ENCODE measurements at places on chromosomes 7 and 10.
A peak's percentile ranks its signal among the peaks of the same experiment; 100 is the strongest.

DNA sequence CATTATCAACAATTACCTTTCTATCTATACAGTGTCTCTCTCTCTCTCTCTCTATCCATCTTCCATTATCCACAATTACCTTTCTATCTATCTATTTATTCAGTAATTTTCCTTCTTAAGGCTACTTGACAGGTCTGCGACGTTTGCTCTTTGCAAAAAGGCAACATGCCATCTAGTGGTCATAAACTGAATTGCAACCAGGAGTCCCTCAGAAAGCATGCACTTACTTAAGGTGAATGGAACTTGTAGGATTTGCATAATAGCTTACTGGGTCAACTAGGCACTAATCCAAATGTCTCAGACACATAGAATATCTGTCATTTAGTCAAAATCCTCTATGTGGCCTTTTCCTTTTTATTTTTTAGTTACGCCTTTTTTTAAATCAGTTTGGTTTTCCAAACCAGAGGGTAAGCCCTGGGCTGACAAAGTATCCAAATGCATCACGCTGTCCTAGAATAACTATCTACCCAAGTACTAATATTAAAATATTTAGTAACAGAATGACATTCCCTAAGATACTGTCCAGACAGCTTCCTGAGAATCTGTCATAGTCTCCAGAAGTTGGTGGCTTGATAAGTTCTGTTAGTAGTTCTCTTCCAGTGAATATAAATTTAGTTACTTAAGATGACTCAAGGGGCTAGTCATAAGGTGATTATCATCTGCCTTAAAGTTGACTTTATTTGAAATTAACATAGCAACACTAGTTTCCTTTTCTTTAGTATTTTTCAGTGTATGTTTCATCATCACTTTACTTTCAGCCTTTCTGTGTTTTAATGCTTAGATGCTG lies 208.3 kb downstream of the PPP1R3A start:
- peak; percentile 82 for DNase-seq

DNA sequence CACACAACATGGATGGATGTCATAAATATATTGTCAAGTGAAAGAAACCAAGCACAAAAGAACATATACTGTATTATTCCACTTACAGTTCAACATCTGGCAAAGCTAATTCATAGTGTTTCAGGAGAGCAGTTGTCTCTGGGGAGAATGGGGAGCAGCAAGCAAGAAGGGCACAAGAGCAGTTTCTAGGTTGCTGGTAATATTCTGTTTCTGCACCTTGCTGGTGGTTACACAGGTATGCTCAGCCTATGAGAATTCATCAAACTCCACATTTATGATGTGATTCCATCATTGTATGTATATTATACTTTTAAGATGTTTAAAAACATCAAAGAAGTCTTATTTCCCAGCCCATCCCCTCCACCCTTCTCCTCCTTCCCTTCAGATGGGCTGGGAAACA lies 18.1 kb upstream of the PALS2 start:
- DNase-seq = no peak

DNA sequence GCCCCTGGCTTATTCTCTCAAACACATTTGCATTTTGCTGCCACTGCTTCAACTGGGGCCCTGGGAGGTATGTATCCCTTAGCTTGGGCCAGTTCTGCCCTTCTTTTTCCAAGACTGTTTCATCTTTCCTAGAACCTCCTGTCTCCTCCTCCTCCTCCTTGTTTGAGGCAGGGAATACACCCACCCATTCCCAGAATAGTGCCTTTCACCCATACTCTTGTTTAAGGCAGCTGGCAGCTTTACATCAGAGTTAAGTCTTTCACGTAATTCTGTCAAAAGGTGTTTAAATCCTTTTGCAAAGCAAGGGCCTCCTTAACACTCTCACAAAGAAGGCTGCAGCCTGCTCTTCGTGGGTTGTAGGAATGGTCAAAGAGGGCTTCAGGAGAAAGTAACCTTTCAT lies 150.9 kb upstream of the AGK start:
- no peak for DNase-seq

DNA sequence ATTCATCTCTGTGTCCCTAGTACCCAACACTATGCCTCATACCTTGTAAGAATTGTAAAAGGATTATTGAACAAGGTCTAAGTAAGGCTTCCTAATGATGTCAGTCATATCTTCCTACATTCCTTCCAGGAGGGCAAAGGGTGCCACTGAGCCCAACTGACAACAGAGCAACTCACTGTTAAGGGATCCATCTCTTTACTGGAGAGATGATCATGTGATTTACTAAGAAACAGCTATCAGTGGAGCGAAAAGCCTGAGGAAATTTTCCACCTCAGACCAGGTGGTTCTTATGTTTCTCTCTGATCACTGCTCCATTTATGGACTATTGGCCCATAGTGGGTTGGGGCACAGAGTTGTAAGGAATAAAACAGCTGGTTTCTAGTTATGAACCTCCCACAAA lies 38.9 kb upstream of the CNNM1 start:
- DNase-seq = no peak

DNA sequence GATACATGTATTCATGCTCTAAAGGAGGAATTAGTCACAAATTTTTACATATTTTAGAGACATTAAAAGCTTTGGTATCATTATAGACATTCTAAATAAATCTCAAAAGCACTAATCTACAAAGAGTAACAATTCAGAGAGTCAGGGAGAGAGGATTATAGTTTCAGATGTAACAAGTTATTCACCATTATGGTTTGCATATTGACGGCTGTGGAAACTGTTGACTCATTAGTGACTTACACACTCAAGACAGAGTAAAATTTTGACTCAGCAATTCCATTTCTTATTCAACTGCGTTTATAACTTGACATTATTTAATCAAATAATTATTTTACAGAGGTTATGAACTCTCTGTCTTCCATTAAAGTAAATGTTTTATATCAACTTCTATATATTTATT lies 95.4 kb upstream of the SEMA3C start:
- DNase-seq = no peak

DNA sequence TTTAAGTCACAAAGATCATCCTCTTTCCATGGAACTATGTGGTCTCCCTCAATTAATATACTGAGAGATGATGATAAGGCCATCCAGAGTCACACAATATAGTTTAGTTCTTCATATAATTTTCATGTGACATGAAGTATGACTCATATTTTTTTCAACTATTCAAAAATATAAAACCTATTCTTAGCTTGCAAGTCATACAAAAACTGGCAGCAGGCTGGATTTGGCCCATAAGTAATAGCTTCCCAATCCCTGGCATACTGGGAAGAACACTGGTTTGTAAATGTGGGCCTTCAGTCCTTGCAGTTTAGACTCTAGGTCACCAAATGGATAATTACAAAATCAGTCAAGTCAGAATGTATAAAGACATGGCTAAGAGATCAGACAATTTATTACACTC lies 356.6 kb downstream of the PPP1R3A start:
- no peak for DNase-seq

DNA sequence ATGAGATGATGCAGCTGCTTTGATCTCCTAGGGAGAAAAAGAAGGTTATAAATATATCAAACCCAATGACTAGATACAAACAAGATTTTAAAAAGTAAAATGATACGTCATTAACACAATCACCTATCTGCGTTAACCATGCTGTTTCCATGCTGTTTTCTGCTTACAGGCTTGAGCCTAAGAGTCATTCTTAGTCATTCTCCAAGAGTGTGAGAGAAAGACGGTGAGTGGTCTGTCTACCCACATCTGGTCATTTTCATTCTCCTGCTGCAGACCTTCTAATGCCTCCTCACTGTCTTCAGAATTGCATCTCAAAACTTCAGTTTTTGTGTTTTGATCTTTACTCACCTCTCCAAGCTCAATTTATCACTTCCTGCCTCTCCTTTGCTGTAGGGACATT lies 98.0 kb upstream of the ELMO1 start:
- DNase-seq = no peak

DNA sequence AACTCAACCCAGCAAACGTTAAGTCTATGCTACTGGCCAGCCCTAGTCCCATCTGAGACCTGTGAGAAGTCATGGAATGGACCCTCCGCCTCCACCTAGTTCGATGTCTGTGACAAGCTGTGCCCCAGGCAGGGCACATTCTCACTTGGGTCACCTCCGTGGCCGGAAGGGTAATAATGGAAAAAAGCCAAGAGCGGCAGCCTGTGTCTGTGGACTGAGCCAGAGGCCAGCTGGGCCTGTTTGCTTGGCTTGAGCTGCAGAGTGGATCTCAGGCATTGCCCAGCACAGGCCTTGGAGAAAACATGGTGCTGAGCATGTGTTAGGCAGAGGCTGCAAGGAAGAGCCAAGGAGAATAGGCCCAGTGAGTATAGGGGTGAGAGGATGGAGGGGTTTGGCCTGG lies 97.8 kb downstream of the GALNT17 start:
- no peak for DNase-seq

- DNase-seq = no peak
These were observed 71.0 kb downstream of the CDH23 start for GRCh38 chr10:71467569-71468362.

DNA sequence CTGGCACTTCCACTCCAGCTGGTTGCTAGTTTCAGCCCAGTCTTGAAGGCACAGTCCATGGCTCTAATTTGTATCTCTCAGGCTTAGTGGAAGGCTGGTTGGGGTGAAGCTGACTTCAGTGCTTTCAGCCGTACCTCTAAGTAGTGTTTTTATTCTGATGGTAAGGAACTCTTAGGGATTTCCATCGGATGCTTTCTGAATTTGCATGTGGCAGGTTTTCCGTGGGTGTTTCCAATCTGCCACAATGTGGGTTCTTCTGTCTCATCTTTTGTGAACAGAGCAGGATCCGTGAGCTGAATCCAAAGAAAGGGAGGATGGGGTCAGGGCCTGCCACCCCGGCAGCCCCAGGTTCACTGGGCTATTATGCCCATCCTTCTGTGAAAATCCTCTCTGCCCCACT lies 607.9 kb upstream of the MKI67 start:
- no peak for DNase-seq

DNA sequence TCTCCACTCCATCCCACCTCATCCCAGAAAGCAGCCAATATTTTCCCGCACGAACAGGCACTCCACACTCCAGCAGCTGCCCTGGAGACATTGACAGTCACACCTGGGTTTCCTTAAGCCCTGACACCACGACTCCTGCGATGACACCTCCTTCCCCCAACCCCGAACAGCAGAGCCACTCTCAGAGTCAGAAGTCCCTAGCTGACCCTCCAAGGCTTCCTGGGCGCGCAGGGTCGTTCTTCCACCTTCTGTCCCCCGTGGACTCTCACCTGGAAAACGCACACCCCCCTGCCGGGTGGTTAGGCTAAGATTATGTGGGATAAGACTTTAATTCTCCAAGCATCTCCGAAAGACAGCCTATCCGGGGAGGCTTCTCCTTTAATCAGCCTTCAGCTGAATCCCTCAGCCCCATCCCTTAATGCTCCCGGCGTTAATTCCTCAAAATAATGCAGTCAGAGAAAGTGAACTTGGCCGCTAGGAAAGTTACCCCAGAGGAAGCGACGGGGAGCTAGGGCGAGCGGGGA lies 1.1 kb downstream of the DENND11 start:
- no peak for DNase-seq

DNA sequence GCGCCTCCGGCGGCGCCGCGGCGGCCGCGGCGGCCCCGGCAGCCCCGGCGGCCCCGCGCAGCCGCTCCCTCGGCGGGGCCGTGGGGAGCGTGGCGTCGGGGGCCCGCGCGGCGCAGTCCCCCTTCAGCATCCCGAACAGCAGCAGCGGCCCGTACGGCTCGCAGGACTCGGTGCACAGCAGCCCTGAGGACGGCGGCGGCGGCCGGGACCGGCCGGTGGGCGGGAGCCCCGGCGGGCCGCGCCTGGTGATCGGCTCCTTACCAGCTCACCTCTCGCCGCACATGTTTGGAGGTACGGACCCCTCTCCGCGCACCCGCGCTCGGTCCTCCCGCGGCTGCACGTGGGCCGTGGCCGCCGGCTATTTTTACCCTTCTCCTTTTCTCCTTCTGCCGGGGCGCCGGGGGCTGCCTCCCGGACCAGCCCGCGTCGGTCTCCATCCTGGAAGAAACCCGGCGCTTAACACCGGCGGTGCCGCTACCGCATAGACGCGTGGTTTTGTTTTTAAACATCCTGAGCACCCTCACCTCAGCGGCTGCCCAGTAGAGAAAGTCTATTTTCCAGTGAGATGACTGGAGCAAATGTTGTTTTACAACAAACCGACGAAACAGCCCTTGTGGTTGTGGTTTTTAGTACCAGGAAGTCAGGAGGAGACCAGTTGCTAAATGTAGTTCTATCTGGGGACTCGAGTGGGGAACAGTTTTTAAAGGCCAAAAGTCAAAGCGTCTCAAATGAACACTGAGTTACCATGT lies 1.3 kb downstream of the ZNRF2 start:
- DNase-seq = peak; percentile 87

DNA sequence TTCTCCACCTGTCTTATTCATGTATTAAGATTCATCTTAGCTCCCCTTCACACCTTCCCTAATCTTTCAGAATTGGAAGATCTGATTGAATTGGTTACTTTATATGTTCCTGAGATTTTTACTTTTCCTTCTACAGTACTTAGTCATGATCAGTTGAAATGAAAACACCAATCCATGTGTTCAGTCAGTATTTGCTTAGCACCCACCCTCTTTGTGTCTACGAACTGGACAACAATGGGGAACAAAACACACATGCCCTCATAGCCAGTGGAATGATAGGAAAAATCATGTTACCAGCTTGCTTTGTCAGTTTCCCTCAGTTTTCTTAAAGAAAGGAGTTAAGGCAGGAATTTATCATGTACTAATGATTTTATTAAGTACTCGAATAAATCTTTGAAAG lies 2.0 kb downstream of the MASTL start:
- DNase-seq = no peak

DNA sequence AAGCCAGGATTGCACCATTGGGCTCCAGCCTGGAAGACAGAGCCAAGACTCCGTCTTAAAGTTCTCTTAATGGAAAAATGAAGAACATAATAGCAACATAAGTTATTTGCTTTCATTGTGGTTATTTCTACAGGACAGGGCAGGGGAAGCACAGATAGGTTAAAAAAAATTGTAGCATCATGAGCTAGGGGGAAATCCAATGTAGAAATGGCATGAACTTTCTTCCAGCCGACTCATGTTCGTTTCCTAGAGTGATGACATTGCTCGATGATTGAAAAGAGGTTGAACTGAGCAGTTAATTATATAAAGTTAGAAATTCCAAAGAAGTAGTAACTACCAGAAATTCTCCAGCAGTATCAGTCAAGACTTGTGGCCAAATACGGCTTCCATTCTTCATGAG lies 64.9 kb downstream of the DAGLB start:
- no peak for DNase-seq

- DNase-seq = no peak
These were observed 179.1 kb downstream of the ZMYND11 start for GRCh38 chr10:314381-314780.
